ENCODE measurements at places on chromosomes 5 and 9.
A peak's percentile ranks its signal among the peaks of the same experiment; 100 is the strongest.

- no peak for DNase-seq
These were observed 8.6 kb upstream of the ZNF169 start for GRCh38 chr9:94250456-94250855.

DNA sequence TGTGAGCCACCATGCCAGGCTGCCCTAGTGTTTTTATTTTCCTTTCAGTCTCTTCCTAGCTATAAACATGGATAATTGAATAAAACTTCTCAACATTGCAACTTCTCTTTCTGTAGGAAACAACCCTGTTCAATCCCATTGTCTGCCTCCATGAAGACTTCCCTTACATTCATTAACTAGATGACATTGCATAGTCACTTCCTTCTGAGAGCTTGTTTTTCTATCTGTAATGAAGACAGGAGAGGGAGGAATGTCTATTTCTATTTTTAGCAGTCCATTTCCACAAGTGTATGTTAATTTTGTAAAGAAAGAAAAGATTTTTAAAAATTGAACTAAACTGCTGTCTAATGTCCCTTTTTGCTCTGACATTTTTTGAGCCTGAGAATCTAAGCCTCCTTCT, 55.6 kb upstream of the MELK start:
- peak; percentile 18 for DNase-seq

DNA sequence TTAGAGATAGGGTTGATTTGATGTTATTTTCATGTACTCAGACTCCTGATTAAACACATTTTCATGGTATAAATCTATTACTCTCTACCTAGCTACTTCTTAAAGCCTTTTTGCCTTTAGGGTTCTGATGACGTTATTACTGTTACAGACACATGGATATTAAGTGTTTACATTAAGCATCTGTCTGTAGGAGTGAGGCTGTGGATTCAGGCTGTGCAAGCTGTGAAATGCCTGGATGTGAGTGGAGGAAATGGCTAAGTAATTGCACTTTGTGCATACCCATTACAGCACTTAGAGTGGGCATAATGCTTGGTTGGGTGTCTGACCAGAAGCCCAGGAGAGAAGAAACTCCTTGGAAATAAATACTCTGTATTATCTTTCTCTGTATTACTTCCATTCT, 186.8 kb downstream of the SNX18 start:
- no peak for DNase-seq

DNA sequence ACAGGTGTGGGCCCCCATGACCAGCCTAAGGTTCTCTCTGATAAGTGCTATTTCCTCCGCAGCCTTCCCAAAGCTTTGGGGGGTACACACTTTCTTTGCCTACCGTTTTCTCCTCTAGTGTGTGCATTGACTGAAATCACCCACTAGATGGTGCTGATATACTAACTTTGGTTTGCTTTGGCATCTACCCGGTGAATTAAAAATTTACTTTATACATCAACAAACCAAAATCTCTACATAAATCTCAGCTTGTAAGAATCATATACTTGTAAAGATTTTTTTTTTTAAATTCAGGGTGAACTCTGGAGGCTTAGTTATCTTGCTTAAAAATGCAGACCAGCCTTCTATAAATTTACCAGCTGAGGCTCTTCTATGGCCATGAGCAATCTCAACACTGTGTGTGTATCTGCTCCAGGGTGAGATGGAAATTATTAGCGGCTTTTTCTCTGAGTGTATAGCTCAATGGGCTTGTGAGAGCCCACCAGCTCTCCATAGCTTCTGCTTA, 475.7 kb upstream of the TNC start:
- DNase-seq, result no peak

DNA sequence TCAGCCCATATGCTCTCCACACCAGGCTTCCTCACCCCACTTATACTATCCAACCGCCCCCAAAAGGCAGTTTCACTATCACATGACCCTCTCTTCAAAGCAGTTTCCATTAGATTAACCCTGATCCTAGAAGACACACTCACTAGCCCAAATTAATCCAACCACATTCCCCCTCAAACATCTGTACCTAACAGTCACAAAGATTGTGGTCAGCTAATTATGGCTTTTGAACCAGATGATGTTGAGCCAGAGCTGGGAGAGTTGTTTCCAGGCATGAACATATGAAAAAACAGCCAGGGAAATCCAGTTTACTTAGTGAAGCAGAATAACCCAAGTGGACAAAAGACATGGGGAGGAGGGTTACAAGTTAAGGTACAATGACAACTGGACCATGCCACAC, 131.2 kb downstream of the SPOCK1 start:
- DNase-seq, result no peak

- DNase-seq, result no peak
These were observed 1031.2 kb downstream of the EFNA5 start for GRCh38 chr5:106639488-106639887.

DNA sequence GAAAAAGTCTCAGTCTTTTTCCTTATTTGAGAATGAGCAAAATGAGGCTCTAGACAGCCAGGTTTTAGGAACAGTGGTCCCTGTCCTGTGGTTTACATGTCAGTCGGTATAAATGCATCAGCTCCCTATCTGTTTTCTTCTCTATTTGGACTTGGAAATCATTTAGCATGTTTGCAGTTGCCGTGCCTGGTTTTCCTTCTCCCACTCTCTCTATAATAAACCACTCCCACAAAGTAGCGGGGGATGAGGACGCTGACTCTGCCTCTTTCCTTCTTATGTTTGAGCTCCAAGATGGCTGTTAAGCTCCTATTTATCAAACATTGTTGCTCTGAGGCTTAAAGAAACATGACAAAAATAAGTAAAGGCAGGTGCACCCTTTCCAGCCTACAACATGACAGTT, 57.2 kb upstream of the CTSL start:
- DNase-seq, result no peak

GRCh38 chr9:79664375-79664831, 92.6 kb downstream of the TLE4 start:
- no peak for DNase-seq

- no peak for DNase-seq
These were observed 27.7 kb downstream of the ECPAS start for GRCh38 chr9:111456529-111456928.

DNA sequence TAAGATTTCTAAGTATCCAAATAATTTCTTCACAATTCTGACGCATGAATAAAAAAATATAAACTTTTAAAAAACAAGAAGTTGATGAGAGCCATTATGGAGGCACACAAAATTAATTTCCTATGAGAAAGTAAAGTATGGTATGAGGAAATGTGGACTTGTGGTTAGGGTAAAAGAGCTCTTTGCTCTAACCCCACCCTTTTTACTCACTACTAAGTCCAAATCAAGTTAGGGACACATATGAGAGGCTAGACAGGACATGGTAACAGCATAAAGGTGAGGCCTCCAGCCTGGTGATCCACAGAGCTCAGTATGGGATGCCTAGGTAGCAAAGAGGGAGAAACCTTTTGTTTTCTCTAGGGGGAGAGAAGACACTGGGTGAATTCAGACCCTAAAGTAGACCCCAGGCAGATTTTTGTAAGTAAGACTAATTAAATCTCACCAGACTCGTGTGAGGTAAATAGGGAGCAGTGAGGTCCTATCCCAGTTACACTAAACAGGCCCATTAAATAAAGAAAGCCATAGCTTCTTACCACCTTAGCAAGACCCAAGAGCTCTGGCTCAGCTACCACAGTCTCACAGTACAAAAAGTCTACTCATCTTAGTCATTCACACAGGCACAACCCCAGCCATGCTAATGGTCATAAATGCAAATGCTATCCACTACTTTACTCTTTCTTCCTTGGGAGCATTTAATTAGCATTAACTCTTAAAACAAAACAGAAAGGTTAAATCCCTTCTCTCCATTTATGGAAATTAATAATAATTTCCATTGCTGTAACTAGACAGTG, 42.6 kb downstream of the MLLT3 start:
- DNase-seq, result no peak

DNA sequence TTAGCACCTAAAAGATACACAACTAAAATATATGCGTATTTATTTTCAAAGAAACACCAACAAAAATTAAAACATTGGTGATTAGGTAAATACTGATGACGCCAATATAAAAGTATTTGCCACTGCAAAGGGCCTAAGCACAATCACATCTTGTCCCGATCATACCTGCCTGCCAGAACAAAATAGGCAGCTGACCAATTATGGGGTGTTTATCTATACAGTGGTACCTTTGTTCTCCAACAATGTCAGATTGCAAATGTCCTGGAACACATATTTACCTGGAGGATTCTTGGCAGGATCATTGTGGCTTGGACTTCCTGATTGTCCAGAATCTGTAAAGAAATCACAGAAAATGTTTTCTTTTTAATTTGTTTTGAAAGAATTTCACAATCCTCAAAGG, 134.5 kb downstream of the NFIB start:
- DNase-seq, result no peak

DNA sequence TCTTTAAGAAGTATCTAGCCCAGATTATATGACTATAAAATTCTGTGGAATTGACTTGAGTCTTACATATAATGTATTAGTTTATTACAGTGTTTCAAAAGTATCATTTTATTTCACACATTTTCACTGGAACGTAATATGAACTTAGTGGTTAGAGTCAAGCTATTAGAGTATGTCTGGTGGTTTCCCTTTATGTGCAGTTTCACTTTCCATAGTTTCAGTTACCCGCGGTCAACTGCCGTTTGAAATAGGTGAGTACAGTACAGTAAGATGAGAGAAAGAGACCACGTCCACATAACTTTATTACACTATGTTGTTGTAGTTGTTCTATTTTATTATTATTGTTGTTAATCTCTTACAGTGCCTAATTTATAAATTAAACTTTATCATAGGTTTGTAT, 50.5 kb downstream of the COMMD10 start:
- no peak for DNase-seq

DNA sequence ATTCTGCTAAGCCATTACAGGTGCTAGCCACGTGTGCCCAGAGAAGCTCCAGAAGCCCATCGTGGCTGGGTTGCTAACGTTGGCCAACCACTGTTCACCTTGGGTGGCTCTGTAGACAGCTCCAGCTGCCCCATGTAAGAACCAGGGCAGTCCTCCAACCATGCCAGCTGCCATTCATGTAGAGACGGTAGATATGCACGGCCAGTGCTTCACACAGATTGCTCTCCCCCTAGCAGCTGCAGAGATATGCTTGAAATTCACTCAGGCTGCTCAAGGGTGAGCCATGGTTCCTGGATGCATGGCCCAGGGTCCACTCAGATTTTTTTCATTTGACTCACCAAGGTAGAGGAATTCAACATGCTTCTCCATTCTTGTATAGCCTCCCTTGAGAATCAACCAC, 31.0 kb downstream of the GADD45G start:
- peak; percentile 54 for DNase-seq

DNA sequence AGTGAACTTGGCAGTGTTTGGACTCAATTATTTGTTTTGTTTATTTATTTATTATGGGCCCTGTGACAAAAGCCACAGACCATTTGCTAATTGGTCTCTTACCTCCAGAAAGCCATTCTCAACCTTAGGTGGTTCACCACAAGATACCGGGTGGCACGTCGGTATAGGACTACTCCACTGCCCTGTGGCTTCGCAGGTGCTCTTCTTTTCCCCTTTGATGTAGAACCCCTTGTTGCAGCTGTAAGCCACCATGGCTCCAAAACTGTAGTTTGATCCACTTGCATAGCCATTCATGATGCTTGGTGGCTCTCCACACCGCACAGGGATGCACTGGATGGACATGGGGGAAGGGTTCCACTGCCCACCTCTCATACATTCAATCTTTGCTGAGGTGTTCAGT, 73.3 kb upstream of the TXNDC8 start:
- DNase-seq, result no peak

DNA sequence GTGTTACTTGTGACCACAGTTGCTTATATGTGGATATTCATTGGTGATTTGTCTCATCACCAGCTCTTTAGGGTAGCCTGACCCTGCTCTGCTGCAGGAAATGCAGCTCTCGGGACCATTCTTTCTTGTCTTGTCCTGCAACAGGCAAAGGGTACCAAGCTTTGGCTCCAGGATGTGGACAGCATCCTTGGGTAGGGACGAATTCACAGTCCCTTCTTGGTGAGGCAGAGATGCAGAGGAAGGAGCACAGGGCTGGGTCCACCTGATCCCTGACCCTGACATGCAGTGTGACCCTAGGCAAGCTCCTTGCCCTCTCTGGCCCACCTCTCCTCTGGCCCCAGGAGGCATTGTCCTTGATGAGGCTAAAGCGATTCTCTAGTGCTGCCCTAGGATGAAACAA, 37.0 kb upstream of the SYNPO start:
- DNase-seq, result no peak

DNA sequence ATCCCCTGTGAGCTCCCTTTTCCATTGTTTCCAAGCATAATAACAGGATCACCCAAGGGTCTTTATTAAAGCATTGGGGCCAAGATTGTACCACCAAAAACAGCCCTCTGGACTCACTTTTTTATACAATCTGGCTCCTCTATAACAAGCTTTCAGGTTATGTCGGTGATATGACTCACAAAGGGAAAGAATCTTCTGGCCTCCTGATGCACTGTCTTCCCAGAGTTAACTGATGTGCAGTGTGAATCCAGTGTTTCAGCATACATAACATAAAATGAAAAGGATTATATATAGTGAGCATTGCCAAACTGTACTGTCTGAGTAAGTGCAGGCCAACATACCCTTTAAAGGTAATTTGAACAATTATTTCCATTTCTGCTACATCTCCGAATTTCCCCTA, 33.9 kb upstream of the MAN2A1 start:
- DNase-seq, result no peak

- DNase-seq, result no peak
These were observed 73.2 kb upstream of the SLIT3 start for GRCh38 chr5:169374111-169374510.

- DNase-seq, result no peak
These were observed 29.2 kb downstream of the NR4A3 start for GRCh38 chr9:99850736-99851499.

DNA sequence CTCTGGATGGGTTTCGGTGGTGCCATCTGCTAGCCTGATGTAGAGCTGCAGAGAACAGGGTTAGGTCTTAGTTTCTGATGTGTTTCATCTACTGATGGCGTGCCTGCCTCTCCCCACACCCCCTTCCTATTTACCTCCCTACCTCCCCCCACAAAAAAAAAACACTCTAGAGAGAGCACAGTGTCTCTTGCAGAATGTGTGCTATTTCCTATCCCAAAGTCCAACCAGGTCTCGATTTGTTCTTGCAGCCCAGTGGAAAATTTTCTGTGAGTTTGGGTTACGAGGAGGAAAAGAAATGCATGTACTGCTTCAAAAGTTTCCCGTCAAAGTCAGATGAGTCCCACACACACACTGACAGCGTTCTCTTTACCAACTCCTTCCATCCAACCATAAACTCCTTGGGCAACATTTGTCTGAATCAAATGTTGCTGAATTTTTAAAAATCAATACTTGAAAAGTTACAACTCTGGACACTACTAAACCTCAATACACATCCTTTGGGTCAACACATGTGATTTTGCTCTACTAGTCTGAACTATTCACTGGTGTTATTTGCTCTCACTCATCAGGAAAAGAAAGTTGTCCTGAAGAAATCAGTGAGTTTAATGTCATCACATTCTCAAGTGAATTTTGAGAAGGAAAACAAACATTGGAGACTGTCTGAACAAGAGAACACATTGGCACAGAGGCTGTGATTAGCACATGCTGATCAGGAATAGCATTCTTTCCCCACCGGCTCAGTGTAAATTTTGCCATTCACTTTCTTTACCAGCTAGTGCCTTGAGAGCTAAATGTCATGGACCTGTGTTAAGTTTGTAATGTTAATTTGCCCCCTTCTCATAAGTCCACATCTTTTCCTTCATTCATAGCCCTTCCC, 84.1 kb downstream of the MAMDC2 start:
- DNase-seq, result no peak
